Esophagus squamous epithelium (tissue), 5 donors: ENCODE measurements at places on chromosomes 7 and 10.
A peak's percentile ranks its signal among the peaks of the same experiment; 100 is the strongest.

- H3K4me1 ChIP-seq = peaks cover 8% of the 10 kb centered on the region
- H3K4me3 ChIP-seq = no peak overlapping the region
- no peak for DNase-seq
- no peak overlapping the region for H3K27ac ChIP-seq
Measured at GRCh38 chr10:14087566-14087965, 243.2 kb downstream of the FRMD4A start.

DNA sequence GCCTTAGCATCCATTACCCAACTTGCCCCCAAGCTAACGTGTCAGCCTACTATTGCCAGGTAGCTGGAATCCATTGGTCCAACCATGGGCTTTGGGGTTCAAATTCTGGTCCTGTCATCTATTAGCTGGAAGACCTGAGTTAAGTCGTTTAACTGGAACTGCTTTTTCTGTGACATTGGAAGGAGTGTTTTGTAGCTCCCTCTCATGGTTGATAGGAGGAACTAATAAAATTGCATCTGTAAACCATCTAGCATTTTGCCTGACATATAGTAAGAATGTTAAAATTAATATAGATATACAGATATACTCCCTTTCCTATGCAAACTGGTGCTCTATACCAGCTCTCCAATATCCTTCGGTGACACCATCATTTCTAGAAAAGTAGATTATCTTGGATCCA is 23.8 kb upstream of the SLF2 start:
- H3K27ac ChIP-seq = no peak overlapping the region
- H3K4me1 ChIP-seq = peaks cover 11% of the 10 kb centered on the region
- DNase-seq = no peak
- H3K27me3 ChIP-seq = peaks cover 32% of the 10 kb centered on the region

GRCh38 chr10:4329225-4329624 is 496.8 kb upstream of the AKR1E2 start:
- no peaks in the 10 kb centered on the region for H3K4me1 ChIP-seq
- no peak for DNase-seq
- no peak overlapping the region for H3K27ac ChIP-seq
- no peak overlapping the region for H3K4me3 ChIP-seq
- H3K27me3 ChIP-seq = no peaks in the 10 kb centered on the region

- H3K27ac ChIP-seq = no peak overlapping the region
- H3K27me3 ChIP-seq = no peaks in the 10 kb centered on the region
- no peaks in the 10 kb centered on the region for H3K4me1 ChIP-seq
- H3K4me3 ChIP-seq = no peak overlapping the region
- H3K36me3 ChIP-seq = no peaks in the 10 kb centered on the region
Measured at GRCh38 chr7:132059141-132059540, 502.7 kb upstream of the PODXL start.

DNA sequence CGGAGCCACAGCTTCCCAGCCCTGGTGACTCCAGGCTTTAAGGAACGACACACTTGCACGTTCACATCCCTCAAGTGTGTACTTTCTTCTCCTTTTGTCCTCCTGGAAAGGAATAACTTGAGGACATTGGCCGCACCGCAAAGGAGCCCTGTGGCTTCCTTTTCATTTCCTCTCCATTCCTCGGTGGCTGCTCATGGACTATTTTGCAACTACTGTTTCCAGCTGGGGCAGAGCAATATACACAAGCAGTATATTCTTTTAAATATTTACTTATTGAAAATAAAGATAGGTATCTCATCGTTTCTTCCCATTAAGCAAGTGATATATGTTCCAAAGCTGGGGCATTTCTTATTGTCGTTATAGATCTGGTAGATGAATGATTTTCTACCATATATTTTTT is 97.2 kb upstream of the LYZL1 start:
- H3K27ac ChIP-seq = no peak overlapping the region
- H3K4me1 ChIP-seq = no peaks in the 10 kb centered on the region

DNA sequence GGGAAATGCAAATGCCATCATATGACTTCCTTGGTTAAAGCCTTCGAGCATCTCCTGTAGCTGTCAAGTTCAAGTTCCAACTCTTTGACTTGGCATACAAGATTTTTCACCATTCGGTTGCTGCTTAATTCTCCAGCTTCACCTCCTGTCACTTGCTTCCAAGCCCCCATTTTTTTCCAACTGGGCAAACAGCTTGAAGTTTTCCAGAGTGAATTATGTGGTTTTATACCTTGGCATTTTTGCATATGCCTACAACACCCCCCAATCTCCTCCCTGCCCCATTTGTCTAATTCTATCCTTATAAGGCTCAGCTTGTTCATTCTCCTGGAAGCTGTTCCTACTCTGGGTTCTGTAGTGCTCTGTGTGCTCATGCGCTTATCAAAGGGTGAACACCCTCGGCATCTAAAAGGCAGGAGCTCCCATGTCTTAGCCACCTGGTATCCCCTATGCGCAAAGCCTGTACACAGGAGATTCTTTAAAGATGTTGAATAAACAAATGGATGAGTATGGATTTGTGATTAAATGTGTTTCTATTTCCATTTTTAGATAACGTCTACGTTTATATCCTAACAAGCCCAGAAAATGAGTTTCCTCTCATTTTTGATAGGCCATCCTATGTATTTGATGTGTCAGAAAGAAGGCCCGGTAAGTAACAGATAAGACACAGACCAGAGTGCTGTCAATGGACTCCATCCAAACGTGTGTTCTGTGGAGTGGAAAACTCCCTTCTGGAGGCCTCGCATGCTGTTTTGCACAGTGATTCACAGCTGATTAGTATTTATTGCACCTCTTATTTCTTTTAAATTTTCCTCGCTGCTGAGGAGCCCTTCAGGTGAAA is 52.5 kb downstream of the CDHR3 start:
- H3K4me3 ChIP-seq = no peak overlapping the region
- H3K27me3 ChIP-seq = no peaks in the 10 kb centered on the region
- H3K36me3 ChIP-seq = no peaks in the 10 kb centered on the region
- DNase-seq = no peak

DNA sequence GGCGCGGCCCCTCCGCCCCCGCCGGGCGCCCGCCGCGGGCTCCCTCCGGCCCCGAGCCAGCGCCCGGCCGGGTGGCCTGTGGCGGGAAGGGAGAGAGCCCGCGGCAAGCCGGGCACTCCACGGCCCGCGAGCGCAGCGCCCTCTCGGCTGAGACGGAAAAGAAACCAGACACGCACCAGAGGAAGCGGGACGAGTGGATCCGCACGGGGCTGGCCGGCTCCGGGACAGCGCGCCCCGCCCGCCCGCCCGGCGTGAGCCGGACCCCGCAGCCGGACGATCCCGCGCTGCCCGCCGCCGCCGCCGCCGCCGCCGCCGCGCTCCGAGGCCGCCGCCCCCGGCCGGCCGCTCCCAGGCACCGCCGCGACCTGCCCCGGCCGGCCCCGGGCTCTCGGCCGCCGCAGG is 300 bp downstream of the ARHGAP21 start:
- no peak for DNase-seq
- H3K27ac ChIP-seq = peak overlapping the region; percentile 96
- no peaks in the 10 kb centered on the region for H3K27me3 ChIP-seq
- H3K4me3 ChIP-seq = peak overlapping the region; percentile 77
- peaks cover 50% of the 10 kb centered on the region for H3K4me1 ChIP-seq

- no peaks in the 10 kb centered on the region for H3K27me3 ChIP-seq
- no peak overlapping the region for H3K4me3 ChIP-seq
- no peaks in the 10 kb centered on the region for H3K4me1 ChIP-seq
- DNase-seq = no peak
- H3K27ac ChIP-seq = no peak overlapping the region
Measured at GRCh38 chr7:90173127-90173844, 19.0 kb downstream of the STEAP1 start.

GRCh38 chr10:1094112-1095057 is 38.2 kb downstream of the WDR37 start:
- DNase-seq = no peak
- H3K4me1 ChIP-seq = no peaks in the 10 kb centered on the region
- peaks cover 100% of the 10 kb centered on the region for H3K36me3 ChIP-seq

GRCh38 chr10:33618196-33618595 is 283.7 kb upstream of the NRP1 start:
- H3K36me3 ChIP-seq = no peaks in the 10 kb centered on the region
- no peaks in the 10 kb centered on the region for H3K4me1 ChIP-seq
- no peak overlapping the region for H3K4me3 ChIP-seq
- no peak for DNase-seq
- H3K27me3 ChIP-seq = no peaks in the 10 kb centered on the region
- no peak overlapping the region for H3K27ac ChIP-seq

- DNase-seq = no peak
- H3K27ac ChIP-seq = no peak overlapping the region
- no peaks in the 10 kb centered on the region for H3K27me3 ChIP-seq
- H3K36me3 ChIP-seq = no peaks in the 10 kb centered on the region
- no peaks in the 10 kb centered on the region for H3K4me1 ChIP-seq
Measured at GRCh38 chr7:88396295-88396947, 89.7 kb upstream of the STEAP4 start.

GRCh38 chr10:59337201-59337652 is 25.1 kb downstream of the FAM13C start:
- H3K27ac ChIP-seq = peak overlapping the region; percentile 74
- H3K4me1 ChIP-seq = peaks cover 23% of the 10 kb centered on the region
- no peak for DNase-seq

DNA sequence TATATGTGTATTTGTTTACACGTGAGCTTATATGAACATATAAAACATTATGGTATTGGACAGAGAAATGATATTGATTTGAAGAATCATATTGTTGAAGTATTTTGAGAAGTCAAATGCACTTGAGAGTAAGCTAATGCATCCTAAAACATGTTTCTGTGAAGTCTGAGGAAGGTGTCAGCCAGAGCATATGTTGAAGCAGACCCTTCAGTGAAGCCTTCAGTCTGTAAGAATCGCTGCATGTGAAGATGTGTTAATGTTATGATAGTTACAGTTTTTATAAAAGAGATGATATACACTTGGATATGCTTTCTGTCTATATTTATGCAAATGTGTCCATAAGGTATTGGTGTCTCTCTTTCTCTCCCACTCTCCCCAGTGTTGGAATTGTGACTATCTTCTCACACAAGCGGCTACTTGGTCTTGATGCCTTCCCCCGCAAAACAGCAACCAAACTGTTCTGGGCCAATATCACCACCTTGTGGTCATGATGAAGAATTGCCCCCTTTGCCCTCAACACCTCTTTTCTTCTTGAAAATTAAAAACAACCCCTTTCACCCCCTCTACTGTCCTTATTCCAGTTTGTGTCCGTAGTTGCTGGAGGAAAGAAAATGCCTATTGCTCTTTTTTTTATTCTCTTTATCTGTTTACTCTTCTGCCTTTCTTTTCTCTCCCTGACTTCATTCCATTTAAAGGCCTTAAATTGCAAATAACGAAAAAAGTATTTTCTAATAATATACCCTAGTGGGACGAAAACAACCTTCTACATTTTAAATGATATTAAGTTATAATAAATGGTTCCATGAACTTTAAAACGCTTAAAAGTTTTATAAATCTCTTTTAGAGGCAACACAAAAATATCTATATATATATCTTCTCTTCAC is 64.9 kb downstream of the IKZF1 start:
- H3K27me3 ChIP-seq = no peaks in the 10 kb centered on the region
- H3K4me1 ChIP-seq = no peaks in the 10 kb centered on the region
- no peaks in the 10 kb centered on the region for H3K36me3 ChIP-seq
- no peak overlapping the region for H3K4me3 ChIP-seq
- H3K27ac ChIP-seq = no peak overlapping the region

DNA sequence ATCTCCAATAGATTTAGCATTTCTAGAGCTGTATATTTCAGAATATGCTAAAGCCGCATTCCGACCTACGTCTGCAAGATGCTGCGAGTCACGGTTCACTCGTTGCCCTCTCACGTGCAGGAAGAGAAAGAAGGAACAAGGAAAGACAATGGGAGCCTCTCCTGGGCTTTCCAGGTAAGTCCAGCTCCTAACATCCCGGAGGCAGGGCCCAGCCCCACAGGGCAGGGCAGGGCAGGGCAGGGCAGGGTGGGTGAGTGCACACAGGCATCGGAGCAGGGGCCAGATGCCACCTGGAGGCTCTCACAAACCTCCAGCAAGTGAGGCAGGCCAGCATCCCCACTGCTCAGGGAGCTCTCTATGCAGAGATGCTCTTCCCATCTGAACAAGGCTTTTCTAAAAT is 50.8 kb downstream of the VOPP1 start:
- H3K36me3 ChIP-seq = no peaks in the 10 kb centered on the region
- no peak overlapping the region for H3K27ac ChIP-seq
- no peaks in the 10 kb centered on the region for H3K4me1 ChIP-seq
- H3K4me3 ChIP-seq = no peak overlapping the region
- H3K27me3 ChIP-seq = no peaks in the 10 kb centered on the region
- no peak for DNase-seq

GRCh38 chr7:39083781-39084180 is 106.1 kb downstream of the POU6F2 start:
- H3K27me3 ChIP-seq = no peaks in the 10 kb centered on the region
- H3K27ac ChIP-seq = no peak overlapping the region
- no peak for DNase-seq
- H3K36me3 ChIP-seq = no peaks in the 10 kb centered on the region
- H3K4me3 ChIP-seq = no peak overlapping the region
- H3K4me1 ChIP-seq = no peaks in the 10 kb centered on the region

DNA sequence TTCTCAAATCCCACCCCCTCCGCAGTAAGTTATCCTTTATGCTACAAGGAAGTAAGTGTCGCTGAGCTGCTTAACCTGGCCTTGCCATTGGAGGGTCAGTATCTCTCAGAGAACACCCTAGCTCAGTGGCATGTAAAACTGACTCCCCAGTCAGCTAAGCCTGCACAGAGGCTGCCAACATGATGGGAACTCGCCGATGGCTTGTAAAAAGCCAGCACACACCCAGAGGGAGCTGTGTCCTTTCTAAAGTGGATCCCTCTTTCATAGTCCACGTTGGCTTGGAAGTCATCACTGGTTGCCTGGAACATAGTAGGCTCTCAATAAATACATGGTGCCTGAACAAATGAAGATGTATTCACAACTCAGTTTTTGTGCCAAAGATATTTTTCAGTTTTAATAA is 249.1 kb upstream of the YAE1 start:
- no peak overlapping the region for H3K27ac ChIP-seq
- no peak for DNase-seq
- H3K4me1 ChIP-seq = no peaks in the 10 kb centered on the region
- no peaks in the 10 kb centered on the region for H3K27me3 ChIP-seq
- H3K4me3 ChIP-seq = no peak overlapping the region
- H3K36me3 ChIP-seq = no peaks in the 10 kb centered on the region
